IMR-90 (cell line): ENCODE measurements at places on chromosomes 2 and 18. TPM values are rescaled to one million over a fixed set of nuclear protein-coding genes. Genes with fewer than 3 reads are reported as not detected.

DNA sequence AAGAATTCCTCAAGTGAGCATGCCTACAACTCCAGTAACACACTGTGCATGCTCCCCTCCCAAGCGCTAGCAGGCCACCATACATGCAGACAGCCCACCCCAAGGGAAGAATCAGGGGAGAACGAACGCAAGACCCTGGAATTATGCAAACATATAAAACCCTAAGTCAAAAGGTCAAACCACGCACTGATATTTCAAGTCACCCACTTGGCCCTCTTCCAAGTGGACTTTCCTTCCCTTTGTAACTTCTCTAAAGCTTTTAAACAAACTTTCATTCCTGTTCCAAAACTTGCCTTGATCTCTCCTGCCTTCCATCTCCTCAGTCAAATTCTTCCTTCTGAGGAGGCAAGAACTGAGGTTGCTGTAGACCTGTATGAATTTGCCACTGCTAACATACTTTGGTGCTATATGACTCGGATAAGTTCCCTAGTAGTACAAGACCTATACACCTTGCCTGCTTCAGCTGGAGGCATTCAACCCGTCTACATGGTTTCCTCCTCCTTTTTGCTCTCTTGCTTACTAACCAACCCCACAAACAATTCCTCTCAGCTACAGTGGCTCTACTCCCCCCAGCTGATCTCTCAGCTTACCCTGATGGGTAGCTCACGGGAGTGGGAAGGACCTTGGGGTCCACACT, 11.1 kb upstream of the RPIA start:
- peaks cover 1% of the 10 kb centered on the region; the same call in 1 of the 2 replicates for H3K27me3 ChIP-seq
- no peaks in the 10 kb centered on the region for H3K36me3 ChIP-seq
- no peak overlapping the region for H3K4me3 ChIP-seq
- H3K27ac ChIP-seq = no peak overlapping the region
- H3K4me1 ChIP-seq = no peaks in the 10 kb centered on the region
- no peak for DNase-seq

- peaks cover 6% of the 10 kb centered on the region; the same call in 1 of the 2 replicates for H3K4me1 ChIP-seq
- no peak for DNase-seq
- no peaks in the 10 kb centered on the region for H3K36me3 ChIP-seq
- peaks cover 6% of the 10 kb centered on the region for H3K27me3 ChIP-seq
- H3K4me3 ChIP-seq = no peak overlapping the region
- H3K27ac ChIP-seq = no peak overlapping the region
Observed at GRCh38 chr2:238843476-238843875, 4.4 kb upstream of the TWIST2 start.

GRCh38 chr2:99424371-99424770, 65.4 kb downstream of the REV1 start:
- H3K27me3 ChIP-seq = no peaks in the 10 kb centered on the region
- H3K4me3 ChIP-seq = no peak overlapping the region
- H3K27ac ChIP-seq = no peak overlapping the region
- H3K4me1 ChIP-seq = peaks cover 13% of the 10 kb centered on the region
- H3K36me3 ChIP-seq = peaks cover 20% of the 10 kb centered on the region
- DNase-seq = no peak

- peak overlapping the region; percentile 24 for H3K27ac ChIP-seq
- DNase-seq = peak; percentile 92
- H3K36me3 ChIP-seq = no peaks in the 10 kb centered on the region
- H3K4me3 ChIP-seq = no peak overlapping the region
- H3K27me3 ChIP-seq = no peaks in the 10 kb centered on the region
Observed at GRCh38 chr18:57839942-57840381, 36.8 kb upstream of the ATP8B1 start.

DNA sequence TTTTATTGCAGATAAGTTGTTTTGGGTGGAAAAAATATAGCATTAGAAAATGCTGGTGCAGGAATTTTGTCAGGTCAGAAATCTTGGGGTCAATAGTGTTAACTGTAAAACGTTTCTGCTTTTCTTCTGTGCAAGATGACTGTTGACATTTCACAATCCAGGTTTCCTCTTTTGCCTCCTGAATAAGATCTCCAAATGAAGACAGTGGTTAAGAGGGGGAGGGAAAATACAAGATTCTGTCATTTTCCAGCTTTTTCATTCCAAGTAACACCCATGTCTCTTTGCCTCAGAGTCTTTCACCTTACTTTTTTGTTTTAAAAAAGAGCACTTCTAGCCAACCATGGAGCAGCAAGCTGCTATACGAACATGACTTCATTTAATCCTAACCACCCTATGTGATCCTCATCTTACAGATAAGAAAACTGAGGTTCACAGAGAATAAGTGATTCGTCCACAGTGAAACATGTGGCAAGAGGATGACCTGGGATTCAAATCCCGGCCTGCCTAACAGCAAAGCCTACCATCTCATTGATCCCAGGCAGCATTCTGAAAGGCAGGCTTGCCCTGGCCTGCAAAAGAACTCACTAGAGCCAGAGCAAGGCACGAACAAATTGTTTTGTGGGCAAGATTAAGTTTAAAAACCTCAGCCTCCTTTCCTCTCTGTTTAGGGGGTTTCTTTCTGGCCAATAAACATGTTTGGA, 3.0 kb downstream of the PLEK start:
- H3K36me3 ChIP-seq = no peaks in the 10 kb centered on the region
- no peak for DNase-seq
- H3K4me3 ChIP-seq = no peak overlapping the region
- H3K4me1 ChIP-seq = no peaks in the 10 kb centered on the region
- no peak overlapping the region for H3K27ac ChIP-seq

DNA sequence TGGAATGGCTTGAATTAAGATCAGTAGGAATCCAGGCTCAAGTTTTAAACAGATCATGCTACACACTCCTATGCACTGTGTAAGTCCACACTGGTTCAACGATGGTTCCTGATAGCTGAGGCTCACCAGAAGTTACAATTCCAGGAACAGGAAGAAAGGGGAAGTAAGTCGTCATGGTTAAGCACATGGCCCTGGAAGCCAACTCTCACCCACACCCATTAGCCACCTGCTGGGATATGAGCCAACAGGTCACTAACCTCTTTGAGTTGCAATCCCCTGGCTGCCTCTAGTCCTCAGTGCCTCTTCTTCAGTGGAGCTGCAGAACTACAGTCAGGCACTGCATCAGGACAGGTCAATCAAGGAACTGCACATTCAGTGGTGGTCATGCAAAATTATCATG, 133.5 kb downstream of the TMEM182 start:
- H3K27ac ChIP-seq = no peak overlapping the region
- no peak for DNase-seq
- H3K4me1 ChIP-seq = no peaks in the 10 kb centered on the region
- H3K36me3 ChIP-seq = no peaks in the 10 kb centered on the region
- H3K27me3 ChIP-seq = no peaks in the 10 kb centered on the region

DNA sequence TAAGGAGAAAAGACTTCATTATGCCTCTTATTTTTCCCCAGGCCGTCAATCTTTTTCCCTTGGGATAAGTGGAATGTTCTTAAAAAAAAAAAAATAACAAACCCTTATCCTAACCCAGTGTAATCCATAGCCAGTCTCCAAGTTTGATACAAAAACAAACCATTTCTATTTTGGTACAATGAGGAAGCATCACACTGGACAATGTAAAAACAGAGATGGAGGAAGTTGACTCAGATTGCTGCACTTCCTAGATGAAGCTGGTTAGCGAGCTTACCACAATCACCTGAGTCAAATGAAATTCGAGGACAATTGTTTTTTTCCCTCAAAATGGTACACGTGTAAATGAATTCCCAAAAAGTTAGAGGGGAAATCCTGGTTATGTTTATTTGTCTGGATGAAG, 259.7 kb downstream of the TCF4 start:
- H3K36me3 ChIP-seq = no peaks in the 10 kb centered on the region
- H3K27me3 ChIP-seq = no peaks in the 10 kb centered on the region
- H3K4me3 ChIP-seq = no peak overlapping the region
- H3K4me1 ChIP-seq = peaks cover 1% of the 10 kb centered on the region; the same call in 1 of the 2 replicates
- H3K27ac ChIP-seq = no peak overlapping the region

GRCh38 chr2:40192864-40193669, 258.8 kb downstream of the SLC8A1 start:
- H3K4me3 ChIP-seq = no peak overlapping the region
- H3K27me3 ChIP-seq = no peaks in the 10 kb centered on the region
- peak; percentile 37 for DNase-seq
- peaks cover 3% of the 10 kb centered on the region; the same call in 1 of the 2 replicates for H3K4me1 ChIP-seq

DNA sequence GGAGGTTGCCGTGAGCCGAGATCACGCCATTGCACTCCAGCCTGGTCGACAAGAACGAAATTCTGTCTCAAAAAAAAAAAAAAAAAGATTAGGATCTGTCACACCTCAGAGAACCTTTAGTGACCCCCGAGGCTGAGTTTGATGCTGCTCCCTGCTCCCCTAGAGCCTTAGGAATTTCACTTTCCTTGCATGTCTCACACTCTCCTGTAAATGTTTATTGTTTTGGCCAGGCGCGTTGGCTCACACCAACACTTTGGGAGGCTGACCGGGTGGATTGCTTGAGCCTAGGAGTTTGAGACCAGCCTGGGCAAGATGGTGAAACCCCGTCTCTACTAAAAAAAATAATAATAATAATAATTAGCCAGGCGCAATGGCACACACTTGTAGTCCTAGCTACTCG, 31.5 kb downstream of the SRSF7 start:
- no peaks in the 10 kb centered on the region for H3K27me3 ChIP-seq
- H3K4me3 ChIP-seq = no peak overlapping the region
- H3K36me3 ChIP-seq = no peaks in the 10 kb centered on the region
- peaks cover 9% of the 10 kb centered on the region for H3K4me1 ChIP-seq

DNA sequence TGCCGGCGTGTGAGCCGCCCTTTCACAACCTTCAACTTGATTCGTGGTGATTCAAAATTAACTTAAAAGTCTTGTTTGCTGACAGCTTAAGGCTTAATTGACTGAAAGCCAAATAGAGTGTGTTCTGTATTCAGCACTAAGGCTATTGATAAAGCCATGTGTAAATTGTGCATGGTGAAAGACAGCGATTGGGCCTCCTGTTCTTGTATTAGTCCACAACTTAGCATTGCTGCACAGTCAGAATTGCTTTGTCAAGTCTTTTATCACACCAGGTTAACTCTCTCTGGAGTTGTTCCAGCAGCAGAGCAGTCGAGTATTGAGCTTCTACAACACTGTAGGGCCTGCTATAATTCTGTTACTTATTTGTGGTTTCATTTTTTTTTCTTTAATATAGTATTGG, 210.1 kb downstream of the WDR7 start:
- H3K36me3 ChIP-seq = no peaks in the 10 kb centered on the region
- no peaks in the 10 kb centered on the region for H3K27me3 ChIP-seq
- H3K27ac ChIP-seq = no peak overlapping the region
- H3K4me1 ChIP-seq = no peaks in the 10 kb centered on the region

DNA sequence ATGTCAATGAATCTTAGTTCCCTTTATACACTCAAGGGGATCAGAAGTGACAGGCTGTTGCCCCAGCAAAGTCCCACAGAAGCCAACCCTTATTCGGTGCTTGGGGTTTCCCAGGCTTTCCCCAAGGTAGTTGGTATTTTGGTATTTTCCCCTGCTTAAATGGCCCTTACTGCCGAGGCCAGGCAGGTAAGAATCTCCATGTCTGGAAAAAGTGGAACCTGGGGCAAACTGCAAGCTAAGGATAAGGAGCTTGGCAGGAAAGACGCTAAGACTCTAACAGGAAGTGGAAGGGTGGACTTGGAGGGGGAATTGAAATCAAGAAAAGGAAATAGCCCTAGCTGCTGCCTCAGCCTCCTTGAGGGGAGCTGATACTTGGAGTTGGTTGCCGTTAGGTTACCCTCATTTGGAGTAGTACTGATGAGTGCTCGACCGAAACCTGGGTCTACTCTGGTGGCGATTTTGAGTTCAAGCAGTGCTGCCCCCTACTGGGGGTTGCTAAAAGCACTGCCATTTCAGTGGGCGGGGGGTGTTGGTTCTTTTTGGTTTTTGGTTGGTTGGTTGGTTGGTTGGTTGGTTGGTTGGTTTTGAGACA, 3.3 kb upstream of the GPBAR1 start:
- H3K36me3 ChIP-seq = peaks cover 29% of the 10 kb centered on the region
- no peak overlapping the region for H3K27ac ChIP-seq
- H3K4me1 ChIP-seq = peaks cover 14% of the 10 kb centered on the region
- H3K4me3 ChIP-seq = no peak overlapping the region

DNA sequence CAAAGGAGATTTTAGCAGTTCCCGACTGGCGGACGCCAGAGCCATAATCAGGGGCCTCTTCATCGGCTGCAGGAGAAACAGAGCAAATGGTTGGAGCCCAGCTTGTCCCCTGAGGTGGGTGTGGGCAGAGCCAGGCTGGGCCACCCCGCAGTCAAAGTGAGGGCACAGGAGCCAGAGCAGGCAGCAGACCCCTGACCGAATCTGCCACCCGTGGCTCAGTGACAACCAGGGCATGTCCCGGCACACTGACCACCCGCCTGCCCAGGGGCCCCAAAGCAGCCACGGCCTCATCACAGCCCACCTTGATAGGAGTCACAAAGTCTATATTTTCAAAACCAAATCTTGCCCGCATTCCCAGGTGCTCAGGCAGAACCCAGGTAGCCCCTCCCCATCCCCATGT, 55.6 kb downstream of the AQP12A start:
- H3K4me3 ChIP-seq = no peak overlapping the region
- no peaks in the 10 kb centered on the region for H3K4me1 ChIP-seq
- peaks cover 38% of the 10 kb centered on the region; the same call in 1 of the 2 replicates for H3K27me3 ChIP-seq
- H3K27ac ChIP-seq = no peak overlapping the region
- no peaks in the 10 kb centered on the region for H3K36me3 ChIP-seq

DNA sequence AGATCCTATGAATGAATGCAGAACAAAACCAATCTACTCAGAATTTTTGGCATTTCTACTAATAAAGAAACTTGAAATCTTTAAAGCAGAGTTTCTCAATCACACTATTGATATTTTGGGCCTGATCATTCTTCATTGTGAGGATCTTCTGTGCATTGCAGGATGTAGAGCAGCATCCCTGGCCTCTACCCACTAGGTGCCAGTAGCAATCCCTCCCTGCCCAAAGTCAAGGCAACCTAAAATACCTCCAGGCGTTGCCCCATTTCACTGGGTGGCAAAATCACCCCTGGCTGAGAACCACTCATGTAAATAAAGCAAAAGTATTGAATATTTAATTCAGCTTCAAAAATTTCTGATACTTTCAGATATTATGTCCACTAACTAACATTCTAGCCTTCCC, 213.0 kb downstream of the SP3 start:
- no peaks in the 10 kb centered on the region for H3K36me3 ChIP-seq
- H3K27ac ChIP-seq = no peak overlapping the region
- H3K27me3 ChIP-seq = peaks cover 10% of the 10 kb centered on the region
- no peaks in the 10 kb centered on the region for H3K4me1 ChIP-seq

- H3K4me3 ChIP-seq = no peak overlapping the region
- H3K27me3 ChIP-seq = no peaks in the 10 kb centered on the region
- H3K36me3 ChIP-seq = no peaks in the 10 kb centered on the region
- H3K27ac ChIP-seq = no peak overlapping the region
- peaks cover 15% of the 10 kb centered on the region for H3K4me1 ChIP-seq
Observed at GRCh38 chr2:65349863-65350262, 82.5 kb downstream of the SPRED2 start.

- H3K36me3 ChIP-seq = no peaks in the 10 kb centered on the region
- no peaks in the 10 kb centered on the region for H3K27me3 ChIP-seq
- no peak overlapping the region for H3K27ac ChIP-seq
- no peaks in the 10 kb centered on the region for H3K4me1 ChIP-seq
- DNase-seq = no peak
Observed at GRCh38 chr18:56873441-56874140, 222.4 kb downstream of the WDR7 start.

- H3K27me3 ChIP-seq = no peaks in the 10 kb centered on the region
- no peaks in the 10 kb centered on the region for H3K4me1 ChIP-seq
- DNase-seq = no peak
Observed at GRCh38 chr2:142321706-142322280, 191.0 kb upstream of the LRP1B start.

Gene DQX1
- total RNA-seq = not detected in 2 replicates

Gene KCNG3
- total RNA-seq = under 0.01 TPM in 1 of 2 replicates, not detected in the other

Gene MRPS5
- 27.6 and 35.8 TPM in 2 replicates for total RNA-seq

Gene CBLN2
- not detected in 2 replicates for total RNA-seq

Gene PLGLB1
- total RNA-seq = 0.18 and 0.28 TPM in 2 replicates

Gene MC2R
- not detected in 2 replicates for total RNA-seq

Gene KATNAL2
- total RNA-seq = 0.90 and 1.4 TPM in 2 replicates

Gene DSG1
- total RNA-seq = not detected in 2 replicates

Gene ACOXL
- not detected in 2 replicates for total RNA-seq
